AG04449 (cell line): ENCODE measurements at places on chromosomes 1 and 21.

DNA sequence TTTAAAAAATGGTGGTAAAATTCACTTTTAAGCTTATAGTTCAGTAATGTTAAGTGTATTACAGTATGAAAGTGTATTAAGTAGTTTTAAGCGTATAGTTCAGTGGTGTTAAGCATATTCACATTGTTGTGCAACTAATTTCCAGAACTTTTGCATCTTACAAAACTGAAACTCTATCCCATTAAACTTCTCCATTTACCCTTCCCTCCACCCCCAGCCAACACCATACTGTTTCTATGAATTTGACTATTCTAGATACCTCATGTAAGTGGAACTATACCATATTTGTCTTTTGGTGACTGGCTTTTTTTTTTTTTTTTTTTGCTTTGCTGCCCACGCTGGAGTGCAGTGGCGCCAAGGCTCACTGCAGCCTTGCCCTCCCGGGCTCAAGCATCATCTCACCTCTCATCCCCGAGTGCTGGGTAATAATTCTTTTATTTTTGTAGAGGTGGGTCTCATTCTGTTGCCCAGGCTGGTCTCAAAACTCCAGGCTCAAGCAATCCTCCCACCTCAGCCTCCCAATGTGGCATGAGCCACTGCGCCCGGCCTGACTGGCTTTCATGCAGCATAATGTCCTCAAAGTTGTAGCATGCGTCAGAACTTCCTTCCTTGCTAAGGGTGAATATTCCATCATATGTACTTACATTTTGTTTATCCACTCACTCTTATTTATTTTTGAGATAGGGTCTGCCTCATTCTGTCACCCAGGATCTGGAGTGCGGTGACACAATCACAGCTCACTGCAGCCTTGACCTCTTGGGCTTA is 45.1 kb upstream of the BMP8B start:
- no peak for DNase-seq

DNA sequence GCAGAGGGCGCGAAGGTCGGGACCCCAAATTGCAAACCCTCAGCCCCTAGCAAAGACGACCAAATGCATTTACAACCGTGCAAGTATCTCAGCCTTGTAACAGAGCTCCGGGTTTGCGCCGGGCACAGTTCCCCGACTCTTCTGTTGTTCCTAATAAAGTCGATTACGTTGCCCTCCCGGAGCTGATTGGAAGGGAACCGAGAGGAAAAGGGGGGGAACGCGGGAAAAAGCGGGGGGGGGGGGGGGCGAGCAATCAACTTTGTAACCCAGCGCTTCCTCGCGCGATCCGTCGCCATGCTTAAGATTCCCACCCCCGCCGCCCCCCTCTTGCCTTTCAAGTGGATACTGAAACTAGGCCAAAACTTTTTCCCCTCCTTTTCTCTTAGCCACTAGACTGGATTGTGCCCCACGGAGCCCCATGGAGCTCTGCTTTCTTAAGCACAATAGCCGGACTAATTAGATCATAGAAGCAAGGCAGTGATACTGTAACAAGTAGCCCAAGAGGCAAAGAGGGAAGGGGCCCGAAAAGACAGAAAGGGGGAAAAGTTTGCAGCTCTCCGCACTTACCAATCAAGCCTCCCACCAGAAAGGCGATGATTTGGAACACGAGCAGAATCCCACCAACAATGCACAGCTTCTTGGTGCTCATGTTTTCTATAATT is 565 bp downstream of the WLS start:
- DNase-seq, result no peak

DNA sequence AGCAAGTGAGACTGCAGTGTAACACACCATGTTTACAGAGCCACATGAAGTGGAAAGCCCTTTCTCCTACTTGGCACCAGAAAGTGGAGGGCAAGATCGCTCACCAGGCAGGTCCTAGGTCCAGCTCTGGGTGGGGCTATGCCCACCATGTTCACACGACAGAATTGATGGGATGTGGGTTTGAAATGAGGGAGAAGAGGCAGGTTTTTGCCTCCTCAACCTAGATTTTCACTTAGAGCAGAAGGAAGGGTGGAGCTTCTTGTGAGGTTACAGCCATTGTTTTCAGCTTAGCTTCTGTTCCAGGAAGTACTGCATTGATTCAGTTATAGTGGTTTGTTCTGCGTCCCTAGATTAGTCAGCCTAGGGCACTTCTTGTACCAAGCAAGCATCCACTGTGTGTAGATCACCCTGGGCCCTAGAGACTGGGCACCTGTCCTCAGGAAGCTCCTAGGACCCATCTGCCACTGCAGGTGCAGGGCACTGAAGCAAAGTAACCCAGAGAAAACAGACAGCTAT is 2.3 kb downstream of the CD53 start:
- no peak for DNase-seq

GRCh38 chr1:35808450-35809113 is 766 bp downstream of the AGO4 start:
- DNase-seq, result no peak

DNA sequence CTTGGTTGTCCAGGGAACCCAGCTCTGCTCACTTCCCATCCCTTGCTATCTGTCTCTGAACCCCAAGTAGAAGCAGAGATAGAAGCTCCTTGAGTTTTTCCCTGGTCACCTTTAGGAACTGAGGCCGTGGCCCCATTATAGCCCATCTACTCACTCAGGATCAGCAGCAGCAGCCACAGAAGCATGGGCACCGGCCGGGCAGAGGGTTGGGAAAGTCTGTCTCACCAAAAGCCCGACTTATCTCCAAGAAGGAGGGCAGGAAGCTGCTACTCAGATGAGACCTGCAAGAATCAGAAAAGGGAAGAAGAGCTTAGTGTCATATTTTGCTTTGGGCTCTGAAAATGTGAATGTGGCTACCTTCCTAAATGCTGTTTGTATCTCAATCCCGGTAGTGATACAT is 264 bp downstream of the FCRL3 start:
- DNase-seq, result no peak

DNA sequence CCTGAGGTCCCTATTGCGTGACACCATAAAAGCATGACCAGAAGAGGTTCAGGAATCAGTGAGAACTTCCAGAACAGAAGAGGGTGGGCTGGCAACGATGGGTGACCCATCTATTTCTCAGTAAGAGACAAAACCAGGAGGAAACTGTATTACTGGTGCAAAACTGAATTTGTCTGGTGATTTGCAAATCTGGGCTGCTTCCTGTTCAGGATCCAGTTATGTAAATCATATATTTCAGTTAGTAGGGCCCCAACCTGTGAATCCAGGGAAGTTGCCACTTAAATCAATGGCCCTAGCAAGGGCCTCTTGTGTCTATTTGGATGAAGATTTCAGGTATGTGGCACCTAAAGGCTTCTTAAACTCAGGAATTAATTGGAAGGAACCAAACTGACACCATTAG is 23.1 kb upstream of the SMAP2 start:
- DNase-seq, result no peak
